Activated T-helper 2 cell treated with anti-CD3 and anti-CD28 coated beads, Interferon-gamma antibody, Interleukin-2, Interleukin-4, amounts not matched to agents 10 μg/mL and 5 μg/mL and 100 μg/mL, durations not matched to agents 14 hours and 24 hours and 36 hours (primary cell): ENCODE measurements at places on chromosomes 12 and 14.

- DNase-seq: no peak
Measured at GRCh38 chr12:109553906-109554500, 19.3 kb downstream of the MMAB start.

- DNase-seq: no peak
Measured at GRCh38 chr12:96386794-96387193, 13.4 kb downstream of the CDK17 start.

- no peak for DNase-seq
Measured at GRCh38 chr12:114680604-114681069, 3.3 kb downstream of the TBX3 start.

DNA sequence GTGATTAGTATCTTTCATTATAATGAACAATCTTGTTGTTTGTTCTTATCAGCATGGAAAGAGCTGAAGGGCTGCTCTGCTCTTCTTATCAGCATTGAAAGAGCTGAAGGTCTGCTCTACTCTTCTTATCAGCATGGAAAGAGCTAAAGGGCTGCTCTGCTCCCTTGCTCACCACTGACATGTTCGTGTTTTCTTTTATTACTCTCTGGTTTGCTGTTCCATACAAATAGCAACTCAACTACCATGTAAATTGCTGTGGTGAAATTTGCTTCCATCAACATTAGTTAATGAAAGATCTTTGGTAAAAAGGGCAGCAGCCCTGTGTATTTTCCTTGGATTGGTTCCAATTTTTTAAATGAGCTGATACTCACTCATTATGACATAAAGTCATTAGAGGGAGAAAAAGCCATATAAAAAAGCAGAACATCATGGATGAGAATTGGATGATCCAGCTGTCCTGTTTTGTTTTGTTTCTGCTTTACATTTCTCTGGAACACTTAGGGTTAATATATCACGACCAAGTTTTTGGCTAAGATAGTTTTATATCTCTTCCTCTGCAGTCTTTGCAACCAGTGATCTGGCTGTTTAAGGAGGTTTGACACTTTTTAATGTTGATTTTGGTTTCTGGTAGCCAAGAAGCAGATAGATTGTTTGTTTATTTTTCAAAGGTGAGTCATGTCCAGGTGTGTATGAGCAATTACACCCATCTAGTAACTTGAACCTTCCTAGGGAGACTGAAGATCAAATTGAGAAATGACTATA lies 356.6 kb downstream of the CEP128 start:
- no peak for DNase-seq

- no peak for DNase-seq
Measured at GRCh38 chr14:68132563-68133121, 313.1 kb downstream of the RAD51B start.
